ENCODE measurements at places on chromosomes 6 and 20. TPM values are rescaled to one million over a fixed set of nuclear protein-coding genes. Genes with fewer than 3 reads are reported as not detected.

The TRIM31 gene
- total RNA-seq = 1.4 TPM

The SPTLC3 gene
- not detected for total RNA-seq

The KIAA1586 gene
- total RNA-seq = 6.2 TPM

The KIF25 gene
- total RNA-seq = 0.05 TPM

The TBX18 gene
- total RNA-seq = 16.0 TPM

Measured in A549 treated with GW870086 at 1 μM for 4 hours (cell line).